Transverse colon (tissue), 4 donors: ENCODE measurements at places on chromosomes 5 and 9. TPM values are rescaled to one million over a fixed set of nuclear protein-coding genes. Genes with fewer than 3 reads are reported as not detected.

Gene GIN1
- 8.5 TPM for total RNA-seq

- no peak for DNase-seq
These were observed 33.8 kb downstream of the NEUROG1 start for GRCh38 chr5:135501965-135502364.

Gene BTNL3
- 15.7 TPM for total RNA-seq

Gene QSOX2
- total RNA-seq, result 18.1 TPM

Gene SPAAR
- not detected for total RNA-seq

GRCh38 chr5:109719978-109720377 lies 30.3 kb downstream of the MAN2A1 start:
- no peak for DNase-seq

Gene NUTM2G
- total RNA-seq, result not detected

- no peak for DNase-seq
These were observed 36.8 kb downstream of the ELL2 start for GRCh38 chr5:95924720-95925377.

- DNase-seq, result no peak
These were observed 498.8 kb upstream of the ZNF608 start for GRCh38 chr5:125245216-125245615.

DNA sequence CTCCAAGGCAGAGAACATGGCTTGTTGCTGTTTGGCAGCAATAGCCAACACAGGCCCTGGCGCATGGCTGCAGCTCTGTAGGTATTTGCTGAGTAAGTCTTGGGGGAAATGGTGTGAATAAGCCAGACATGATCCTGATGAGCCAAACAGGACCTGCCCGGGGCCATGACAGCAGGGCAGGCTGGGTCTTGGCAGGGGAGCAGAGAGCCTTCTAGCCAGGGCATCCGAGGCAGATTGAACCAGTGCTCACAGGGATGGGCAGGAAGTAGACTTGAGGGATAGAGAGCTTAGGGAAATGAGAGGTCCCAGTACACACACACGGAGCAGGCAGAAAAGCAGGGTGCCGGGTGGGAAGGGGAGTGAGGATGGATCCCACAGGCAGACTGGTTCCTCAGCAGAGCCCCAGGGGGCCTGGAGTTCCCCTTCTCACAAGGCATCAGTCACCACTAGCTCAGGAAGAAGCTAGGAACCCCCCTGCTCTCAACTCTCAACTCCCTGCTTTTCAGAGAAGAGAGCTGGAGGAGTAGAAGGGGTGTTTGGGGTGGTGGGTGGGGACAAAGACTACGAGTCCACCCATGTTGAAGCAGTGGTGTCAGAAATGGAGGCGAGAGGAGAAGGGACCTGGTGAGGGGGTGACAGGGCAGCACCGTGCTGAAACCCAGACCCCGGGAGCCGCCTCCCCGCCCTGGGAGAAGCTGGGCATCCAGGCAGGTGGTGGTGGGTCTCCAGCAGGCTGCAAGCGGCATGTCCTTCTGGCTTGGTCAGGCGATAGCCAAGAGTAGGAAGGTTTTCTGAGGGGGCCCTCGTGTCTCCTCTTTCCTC lies 111.1 kb downstream of the RGS3 start:
- DNase-seq, result no peak

Gene C6
- 2.0 TPM for total RNA-seq

Gene EMB
- total RNA-seq, result 13.0 TPM

Gene CFAP157
- total RNA-seq, result not detected

DNA sequence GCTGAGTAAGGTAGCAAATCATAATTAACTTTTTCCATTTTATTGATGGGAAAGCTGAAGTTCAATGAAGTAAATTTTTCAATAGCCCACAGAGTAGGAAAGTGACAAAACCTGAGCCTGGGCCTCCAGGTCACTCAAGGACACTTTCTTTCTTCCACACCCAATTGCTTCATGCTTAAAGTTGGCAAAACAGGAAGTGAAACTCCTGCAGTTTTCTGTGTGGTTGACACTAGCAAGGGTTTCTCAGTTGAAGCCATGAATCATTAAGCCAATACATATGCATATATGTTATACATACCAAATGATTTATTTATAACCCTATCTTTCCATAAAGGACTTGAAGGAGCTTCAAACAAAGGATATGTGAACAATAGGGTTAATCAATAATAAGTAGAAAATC lies 13.9 kb downstream of the TLR4 start:
- peak; percentile 20 for DNase-seq

Gene DMRT2
- 1.8 TPM for total RNA-seq

Gene NR6A1
- total RNA-seq, result 11.5 TPM

DNA sequence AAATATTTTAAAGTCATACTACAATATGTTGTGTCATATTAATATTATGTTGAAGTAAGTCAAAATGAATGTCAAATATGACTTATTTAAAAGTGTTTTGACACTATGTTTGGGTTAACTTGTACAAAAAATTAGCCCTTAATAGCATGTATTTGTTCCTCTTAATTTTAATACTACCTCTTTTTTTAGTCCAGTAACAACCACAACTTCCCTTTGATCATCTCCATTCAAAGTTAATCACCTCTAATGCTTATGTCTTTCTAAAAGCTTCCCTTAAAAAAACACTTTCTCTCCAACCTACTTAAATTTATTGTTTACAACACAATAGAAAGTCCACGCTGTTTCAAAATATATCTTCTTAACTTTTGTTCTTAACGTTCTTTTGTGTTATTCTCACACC lies 9.6 kb downstream of the SLCO4C1 start:
- DNase-seq, result no peak

Gene PCDHGA5
- total RNA-seq, result not detected

GRCh38 chr5:90390928-90391327 lies 18.6 kb downstream of the CETN3 start:
- DNase-seq, result no peak

DNA sequence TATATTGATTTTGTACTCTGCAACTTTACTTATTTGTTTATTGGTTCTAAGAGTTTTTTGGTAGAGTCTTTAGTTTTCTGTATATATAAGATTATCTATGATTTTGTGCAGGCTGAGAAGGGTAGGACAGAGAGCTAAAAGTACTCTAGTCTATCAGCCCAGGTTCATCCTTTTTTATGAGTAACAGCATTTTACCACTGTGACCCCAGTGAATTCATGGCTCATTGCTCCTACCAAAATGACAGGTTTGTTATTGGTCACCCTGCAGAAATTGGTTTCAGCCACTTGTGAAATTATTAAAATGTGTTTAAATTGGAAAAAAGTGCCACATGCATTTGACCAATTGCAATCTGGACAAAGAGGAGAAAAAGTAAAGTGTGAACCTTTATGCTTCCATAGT lies 421.4 kb upstream of the DAB2 start:
- no peak for DNase-seq

GRCh38 chr5:138956801-138957200 lies 81.7 kb upstream of the LRRTM2 start:
- DNase-seq, result no peak

Gene MYOT
- total RNA-seq, result 2.9 TPM

Gene TMEM215
- not detected for total RNA-seq

DNA sequence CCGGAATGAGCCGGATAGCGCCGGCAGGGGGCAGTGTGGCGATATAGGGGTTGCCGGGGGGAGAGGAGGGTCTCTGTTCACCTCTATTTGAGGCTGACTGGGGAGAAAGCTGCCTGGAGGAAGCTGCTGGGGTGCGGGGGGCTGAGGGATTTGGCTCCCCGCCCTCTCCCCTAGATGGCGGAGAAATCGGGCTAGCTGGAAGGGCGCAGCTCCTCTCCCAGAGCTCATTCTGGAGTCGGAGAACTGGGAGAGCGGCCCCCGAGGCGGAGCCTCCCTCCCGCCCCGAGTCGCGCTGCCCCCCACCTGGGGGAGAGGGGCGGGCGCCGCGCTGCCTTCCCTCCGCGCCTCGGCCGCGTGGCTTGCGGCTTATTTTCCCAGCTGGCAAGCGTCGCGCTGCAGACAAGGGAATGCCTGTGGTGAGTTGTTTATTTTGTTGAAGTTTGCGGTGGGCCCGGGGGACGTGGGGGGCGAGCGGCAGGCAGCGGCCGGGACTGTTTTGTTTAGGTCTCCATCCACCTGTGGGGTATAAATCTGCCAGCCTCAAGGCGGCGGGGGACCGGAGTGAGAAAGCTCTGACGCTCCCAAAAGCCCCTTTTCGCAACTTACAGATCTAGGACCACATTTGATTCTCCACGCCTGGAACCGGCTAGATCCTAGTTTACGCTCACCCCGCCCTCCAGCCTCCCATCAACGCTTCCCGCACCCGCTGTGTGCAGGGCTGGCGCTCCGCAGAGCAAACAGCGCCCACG lies 4.1 kb upstream of the RGMB start:
- peak; percentile 68 for DNase-seq

Gene FAXDC2
- 12.7 TPM for total RNA-seq

DNA sequence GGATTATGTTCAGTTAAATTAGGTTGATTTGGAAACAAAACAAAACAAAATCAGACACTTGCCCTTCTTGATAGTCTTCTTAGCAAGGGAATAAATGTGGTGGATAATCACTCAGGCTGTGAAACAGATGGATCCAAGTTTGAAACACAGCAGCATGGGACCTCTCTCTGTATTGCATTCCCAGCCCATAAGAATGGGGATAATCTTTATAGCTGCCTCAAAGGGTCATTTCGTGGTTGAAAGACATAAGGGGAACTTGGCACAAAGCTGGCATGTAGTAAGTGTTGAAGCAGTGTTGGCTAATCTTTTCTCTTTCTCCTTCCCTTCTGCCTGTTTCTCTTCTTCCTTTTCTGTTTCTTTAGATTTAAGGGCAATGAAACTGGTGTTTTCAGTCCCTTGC lies 333.9 kb upstream of the TLE4 start:
- DNase-seq, result no peak

GRCh38 chr9:98538626-98539031 lies 170.1 kb downstream of the GABBR2 start:
- DNase-seq, result no peak

- no peak for DNase-seq
These were observed 30.4 kb downstream of the FBXO4 start for GRCh38 chr5:41955432-41956024.

Gene IL33
- total RNA-seq, result 6.0 TPM

GRCh38 chr5:67012171-67012570 lies 184.4 kb downstream of the CD180 start:
- no peak for DNase-seq

Gene PGM5
- 94.9 TPM for total RNA-seq

Gene IL9
- not detected for total RNA-seq

Gene ARAP3
- 3.8 TPM for total RNA-seq
